Hematopoietic multipotent progenitor cell treated with erythropoietin and hydrocortisone succinate and interleukin-3 and kit ligand, for 17 days (in vitro differentiated cells): ENCODE measurements at places on chromosomes 6 and 20.

DNA sequence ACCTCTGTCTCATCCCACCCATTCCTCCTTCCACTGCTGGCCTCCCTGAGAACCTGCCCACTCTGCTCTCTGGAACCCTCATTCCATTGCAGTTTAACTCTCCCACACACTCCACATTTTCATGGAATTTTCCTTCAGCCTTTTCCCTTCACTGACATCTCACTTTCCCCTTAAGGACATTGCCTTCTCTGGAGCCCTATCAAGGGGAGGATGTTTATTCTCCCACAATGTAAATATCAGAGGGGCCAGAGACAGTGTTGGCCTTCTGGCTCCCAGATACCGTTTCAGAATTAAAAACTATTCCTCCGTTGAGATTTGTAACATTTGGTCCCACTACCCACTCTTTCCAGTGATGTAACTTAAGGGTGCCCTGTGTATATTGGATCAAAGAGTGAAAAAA, 199.5 kb upstream of the KCNK16 start:
- no peak for DNase-seq

GRCh38 chr6:88785478-88785877, 177.9 kb downstream of the RNGTT start:
- no peak for DNase-seq

DNA sequence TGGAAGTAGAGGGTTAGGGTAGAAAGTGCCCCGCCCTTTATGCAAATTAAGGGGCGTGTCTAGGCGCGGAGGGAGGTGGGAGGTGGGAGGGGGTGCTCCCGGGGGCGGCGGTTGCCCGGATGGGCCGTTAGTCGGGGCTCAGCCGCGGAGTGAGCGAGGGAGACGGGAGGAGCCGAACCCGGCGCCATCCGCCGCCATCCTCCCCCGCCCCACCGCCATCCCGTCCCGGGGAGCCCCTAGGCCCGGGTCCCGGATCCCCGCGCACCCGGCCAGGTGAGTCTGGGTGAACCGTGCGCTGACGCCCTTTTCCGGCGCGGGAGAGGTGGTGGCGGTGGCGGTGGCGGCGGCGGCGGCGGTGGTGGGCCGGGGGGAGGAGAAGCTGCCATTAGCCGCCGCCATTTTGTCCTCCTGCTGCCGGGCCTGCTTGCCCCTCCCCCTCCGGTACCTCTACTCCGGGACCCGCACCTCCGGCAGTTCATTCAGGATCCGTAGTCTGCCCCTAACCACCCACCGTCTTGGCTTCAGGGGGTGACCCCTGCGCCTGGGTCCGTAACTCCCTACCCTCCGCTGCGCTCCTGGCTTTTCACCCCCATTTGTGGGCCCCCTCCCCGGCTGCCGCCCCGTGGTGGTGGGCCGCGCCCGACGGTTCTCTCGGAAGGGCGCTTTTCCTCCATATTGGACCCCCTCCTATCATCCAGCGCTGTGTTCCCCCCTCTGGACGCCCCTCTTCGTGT, at the start of gene PRRC2A:
Gene PRRC2A, plus strand, starts transcription at position 130 of the 734 bp plus-strand sequence. CDS start 2,075 bp downstream, outside the sequence.
- no peak for DNase-seq

GRCh38 chr6:28235912-28236452, 10.9 kb downstream of the ZSCAN9 start:
- DNase-seq, result no peak

GRCh38 chr20:54221353-54221752, 13.5 kb downstream of the PFDN4 start:
- no peak for DNase-seq

DNA sequence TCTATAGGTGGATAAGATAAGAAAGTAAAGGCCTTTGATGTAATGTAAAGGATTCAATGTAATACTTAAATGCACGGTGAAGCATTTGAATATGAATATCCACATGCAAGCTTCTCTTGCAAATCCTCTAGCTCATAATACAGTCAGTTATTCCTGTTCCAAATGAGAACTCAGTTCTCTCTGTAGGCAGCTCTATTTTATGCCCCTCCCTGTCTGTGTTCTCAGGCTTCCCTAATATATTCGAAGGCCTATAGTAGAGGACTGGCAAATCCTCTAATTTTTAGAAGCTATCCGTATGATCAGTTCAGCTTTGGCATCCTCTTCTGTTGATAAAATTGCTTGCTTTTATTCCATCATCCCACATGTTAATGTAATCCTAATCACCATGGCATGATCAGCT, 200.2 kb downstream of the UBE3D start:
- no peak for DNase-seq

DNA sequence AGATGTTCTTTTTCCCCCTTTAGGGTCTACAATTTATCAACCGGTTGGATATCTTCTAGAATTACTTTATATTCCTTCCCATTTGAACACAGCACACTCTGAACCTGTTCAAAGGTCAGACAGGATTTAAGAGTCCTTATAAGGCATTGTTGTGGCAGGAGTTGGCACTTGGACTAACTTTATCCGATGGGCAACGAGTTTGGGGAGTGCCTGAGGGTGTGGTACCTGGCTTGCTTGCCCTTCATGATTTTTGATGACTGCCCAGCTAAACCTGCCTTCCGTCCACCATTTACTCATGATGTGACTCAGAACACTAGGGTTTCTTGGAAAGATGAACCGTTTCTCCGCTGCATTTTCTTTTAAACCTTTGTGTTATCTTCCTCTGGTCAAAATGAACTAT, 285.2 kb downstream of the FOXC1 start:
- no peak for DNase-seq

DNA sequence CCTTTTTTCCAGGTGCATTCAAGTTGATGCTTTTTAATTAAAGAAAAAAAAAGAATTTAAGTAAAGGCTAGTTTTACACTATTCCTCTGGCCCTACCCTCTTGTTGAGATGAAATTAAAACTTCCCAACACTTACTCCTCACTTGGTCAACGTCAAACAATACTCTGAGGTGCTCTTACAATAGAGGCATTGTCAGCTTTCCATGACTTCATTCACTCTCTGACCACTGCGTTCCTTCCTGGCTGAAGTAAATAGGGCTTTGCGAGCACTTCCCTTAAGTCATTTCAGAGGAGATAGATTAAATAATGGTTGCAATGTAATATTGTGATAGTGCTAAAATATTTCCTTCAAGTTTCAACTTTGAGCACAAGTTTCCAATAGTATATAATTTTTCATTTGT, 229.8 kb upstream of the CEP162 start:
- no peak for DNase-seq

DNA sequence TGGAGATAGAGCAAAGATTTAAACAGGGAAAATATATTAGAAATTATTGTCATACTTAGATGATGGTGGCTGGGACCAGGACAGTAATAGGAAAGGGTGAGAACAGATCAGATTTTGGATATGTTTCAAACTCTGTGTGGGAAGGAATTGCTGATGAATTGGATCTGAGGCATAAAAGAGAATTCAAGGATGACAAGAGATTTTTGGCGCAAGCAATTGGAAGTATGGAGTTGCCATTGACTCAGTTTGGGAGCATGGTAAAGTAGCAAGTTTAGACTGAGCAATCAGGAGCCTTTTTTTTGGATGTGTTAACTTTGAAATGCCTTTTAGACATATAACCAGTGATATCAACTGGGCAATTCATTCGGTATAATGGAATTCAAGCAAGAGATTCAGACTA, 14.4 kb downstream of the TAB2 start:
- DNase-seq, result no peak

DNA sequence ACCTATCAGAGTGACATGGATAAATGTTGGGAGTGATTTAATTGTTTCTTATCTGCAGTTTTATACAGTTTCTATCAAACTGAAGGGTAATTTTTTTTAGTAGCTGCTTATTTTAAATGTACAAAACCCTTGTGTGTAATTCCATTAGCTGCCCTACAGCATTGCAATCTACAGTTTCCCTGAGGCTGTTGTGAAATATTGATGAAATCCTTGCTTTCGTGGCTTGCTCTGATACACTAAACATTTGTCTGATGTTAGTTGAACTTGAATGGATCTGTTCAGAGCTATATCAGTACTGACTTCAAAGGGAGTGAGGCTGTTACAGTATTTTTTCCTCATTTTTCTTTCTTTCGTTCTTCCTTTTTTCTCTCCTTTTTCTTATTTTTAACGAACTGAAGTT, 255.4 kb downstream of the TSHZ2 start:
- no peak for DNase-seq

- no peak for DNase-seq
Observed at GRCh38 chr20:2804852-2805688, 4.6 kb upstream of the CPXM1 start.

DNA sequence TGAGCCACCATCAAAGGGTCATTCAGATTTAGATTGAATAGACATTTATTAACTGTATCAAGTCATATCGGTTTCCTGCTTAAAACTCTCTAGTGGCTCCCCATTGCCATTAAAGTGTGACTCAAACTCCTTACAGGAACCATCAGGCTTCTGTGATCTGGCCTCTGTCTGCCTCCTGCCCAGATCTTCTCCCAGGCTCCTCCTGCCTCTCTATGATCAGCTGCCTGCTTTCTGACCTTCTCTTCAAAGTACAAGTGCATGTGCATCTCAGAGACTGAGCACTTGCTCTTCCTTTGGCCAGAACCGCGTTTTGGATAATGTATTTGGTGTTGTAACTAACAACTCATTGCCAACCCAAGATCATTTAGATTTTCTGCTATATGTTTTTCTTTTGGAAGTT, 52.7 kb downstream of the IL20RA start:
- DNase-seq, result no peak

DNA sequence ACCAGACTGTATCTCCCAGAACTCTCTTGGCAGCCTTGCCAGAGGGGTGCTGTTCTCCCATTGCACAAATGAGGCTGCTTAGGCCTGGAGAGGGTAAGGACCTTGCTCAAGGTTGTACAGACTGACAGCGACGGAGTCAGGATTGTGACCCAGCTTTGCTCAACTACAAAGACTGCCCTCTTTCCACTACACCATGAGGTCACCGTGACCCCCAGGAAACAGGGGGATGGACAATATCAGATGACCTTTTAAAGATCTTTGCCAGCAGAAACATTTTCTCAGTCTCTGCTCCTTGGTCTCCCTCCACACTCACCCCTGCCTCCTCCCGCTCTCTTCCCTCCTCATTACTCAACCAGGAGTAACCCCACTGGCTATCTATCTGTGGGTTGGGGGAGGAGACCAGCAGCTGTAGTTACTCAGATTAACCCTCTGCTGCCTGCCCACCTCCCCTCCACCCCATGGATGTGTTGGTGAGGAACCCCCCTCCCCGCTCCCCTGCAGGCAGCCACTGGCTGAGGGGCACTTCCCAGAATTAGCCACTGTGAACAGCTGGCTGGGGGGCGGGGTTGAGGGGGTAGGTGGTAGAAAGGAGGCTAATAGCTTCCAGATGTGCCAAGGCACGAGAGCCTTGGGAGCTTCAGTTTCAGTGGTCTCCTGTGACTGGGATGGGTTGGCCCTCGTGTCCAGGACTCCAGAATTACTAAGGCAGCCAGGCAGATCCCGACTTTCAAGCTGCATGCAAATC, 26.9 kb upstream of the MRPS18A start:
- DNase-seq, result no peak

- no peak for DNase-seq
Observed at GRCh38 chr20:5689463-5689862, 60.7 kb upstream of the SHLD1 start.

DNA sequence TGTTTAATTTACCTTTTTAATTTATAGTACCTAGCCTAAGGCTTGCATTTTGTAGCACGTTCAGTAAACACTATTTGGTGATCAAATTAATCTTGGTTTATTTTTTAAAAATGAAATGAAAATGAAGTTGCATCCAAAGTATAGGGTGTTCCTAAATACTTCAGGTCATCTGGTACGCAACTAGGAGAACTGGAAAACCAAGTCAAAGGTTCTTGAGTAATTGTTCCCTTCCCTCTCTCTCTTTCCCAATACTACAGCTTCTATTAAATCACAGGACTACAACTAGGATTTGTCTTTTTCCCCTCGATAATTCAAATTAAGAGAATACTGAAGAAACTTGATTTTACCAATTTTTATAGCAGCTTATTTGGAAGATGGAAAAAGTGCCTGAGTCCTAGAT, 27.9 kb downstream of the CSNK2A1 start:
- DNase-seq, result no peak

- DNase-seq, result no peak
Observed at GRCh38 chr6:117829594-117830319, 77.3 kb upstream of the SLC35F1 start.
